ENCODE measurements at places on chromosomes 4 and X.

GRCh38 chr4:164210377-164210776 lies 543.6 kb upstream of the SMIM31 start:
- no peak for DNase-seq

DNA sequence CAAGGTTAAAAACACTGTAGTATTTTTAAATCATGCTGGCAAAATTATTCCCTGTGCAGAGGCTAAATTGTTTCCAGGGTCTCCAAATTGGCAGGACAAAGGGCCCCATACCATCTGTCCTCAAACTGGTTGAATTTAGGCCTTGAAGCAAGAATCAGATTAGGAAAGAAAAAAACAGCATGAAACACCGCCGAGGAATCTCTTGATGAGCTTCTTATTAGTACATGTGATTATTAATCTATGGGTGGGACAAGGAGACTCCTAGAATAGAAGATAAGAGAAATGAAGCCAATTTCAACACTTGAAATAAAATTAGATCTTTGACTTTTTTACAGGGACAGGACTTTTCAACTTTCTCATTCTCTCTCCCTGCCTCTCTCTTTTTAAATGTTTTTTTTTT lies 7.1 kb upstream of the CLNK start:
- DNase-seq: no peak

GRCh38 chr4:37821953-37822605 lies 4.4 kb upstream of the PGM2 start:
- no peak for DNase-seq

DNA sequence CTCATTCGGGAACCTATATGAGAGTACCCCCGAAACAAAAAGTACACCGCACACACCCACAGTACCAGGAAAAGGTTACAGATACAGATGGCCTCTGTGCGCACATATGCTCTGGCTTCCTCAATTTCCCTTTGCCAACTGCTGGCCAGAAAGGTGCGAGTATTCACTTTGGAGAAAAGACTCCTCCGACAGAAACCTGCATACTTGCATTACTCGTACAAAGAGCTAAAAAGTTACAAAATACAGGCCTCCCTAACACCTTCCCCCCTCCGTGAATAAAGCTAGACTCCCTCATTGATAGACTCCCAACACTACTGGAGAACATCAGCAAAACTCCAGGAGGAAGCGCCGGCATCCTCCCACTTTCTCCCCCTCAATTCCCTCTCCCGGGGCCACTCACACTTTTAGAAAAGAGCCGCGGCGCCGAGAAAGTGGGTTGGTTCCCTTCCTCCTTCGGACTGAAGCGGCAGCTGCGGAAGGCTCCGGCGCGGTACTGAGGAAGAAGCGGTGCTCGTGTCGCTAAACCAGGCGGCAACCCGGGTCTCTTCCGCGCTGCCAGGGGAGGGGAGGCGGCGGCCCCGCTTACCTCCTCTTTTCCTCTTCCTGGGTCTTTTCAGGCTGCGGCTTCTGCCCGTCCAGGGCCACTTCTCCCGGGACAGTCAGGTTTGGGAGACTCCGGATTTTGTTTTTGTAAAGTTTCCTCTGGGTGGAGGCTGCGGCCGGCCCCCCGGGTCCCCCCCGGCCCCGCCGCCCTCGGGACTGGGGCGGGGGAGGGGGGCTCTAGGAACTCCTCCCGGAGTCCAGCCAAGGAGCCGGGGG lies 1.1 kb downstream of the FBXW7 start:
- no peak for DNase-seq

GRCh38 chrX:40267334-40268187 lies 169.8 kb upstream of the BCOR start:
- DNase-seq: no peak

- no peak for DNase-seq
These were observed 36.5 kb downstream of the ACOX3 start for GRCh38 chr4:8403976-8404375.

DNA sequence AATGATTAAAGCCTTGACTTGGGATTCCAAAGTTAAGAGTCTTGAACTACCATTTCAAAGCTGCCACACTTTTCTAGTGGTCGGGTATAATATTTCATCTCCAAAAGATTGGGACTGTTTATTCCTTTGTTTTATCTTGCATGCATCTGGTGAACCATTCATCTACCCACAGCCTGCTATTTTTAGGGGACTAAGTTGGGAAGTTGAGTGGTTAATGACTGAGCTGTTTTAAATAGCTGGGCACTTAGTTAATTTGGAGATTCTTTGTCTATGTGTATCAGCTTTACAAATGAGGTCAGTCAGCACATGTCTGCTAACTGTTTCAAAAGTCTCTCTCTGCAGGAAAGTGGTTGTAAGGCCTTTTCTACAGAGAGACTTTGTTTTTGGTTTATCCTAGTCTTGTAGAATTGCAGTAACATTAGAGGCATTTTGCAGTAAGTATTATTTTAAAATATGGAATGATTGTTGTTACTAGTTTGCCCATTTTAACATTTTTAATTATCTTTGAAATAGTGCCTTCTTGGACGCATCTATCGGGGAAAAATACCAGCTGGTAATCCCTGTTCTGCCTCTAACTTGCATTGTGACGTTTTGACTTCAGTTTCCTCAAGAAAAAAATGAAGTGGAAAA lies 8.2 kb downstream of the BMP2K start:
- no peak for DNase-seq

DNA sequence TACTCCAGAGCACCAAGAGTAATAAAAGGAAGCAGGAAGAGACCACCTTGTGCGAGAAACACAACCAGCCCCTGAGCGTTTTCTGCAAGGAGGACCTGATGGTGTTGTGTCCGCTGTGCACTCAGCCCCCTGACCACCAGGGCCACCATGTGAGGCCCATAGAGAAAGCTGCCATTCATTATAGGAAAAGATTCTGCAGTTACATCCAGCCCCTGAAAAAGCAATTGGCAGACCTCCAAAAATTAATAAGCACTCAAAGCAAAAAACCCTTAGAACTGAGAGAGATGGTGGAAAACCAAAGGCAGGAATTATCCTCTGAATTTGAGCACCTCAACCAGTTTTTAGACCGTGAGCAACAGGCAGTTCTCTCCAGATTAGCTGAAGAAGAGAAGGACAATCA lies 5.7 kb downstream of the TRIM75 start:
- no peak for DNase-seq

- DNase-seq: no peak
These were observed 210.5 kb upstream of the DIAPH2 start for GRCh38 chrX:96474029-96474740.

- no peak for DNase-seq
These were observed 41.1 kb downstream of the AFF2 start for GRCh38 chrX:148541584-148541940.

GRCh38 chrX:1477801-1478458 lies 25.2 kb upstream of the ASMTL start:
- DNase-seq: no peak

DNA sequence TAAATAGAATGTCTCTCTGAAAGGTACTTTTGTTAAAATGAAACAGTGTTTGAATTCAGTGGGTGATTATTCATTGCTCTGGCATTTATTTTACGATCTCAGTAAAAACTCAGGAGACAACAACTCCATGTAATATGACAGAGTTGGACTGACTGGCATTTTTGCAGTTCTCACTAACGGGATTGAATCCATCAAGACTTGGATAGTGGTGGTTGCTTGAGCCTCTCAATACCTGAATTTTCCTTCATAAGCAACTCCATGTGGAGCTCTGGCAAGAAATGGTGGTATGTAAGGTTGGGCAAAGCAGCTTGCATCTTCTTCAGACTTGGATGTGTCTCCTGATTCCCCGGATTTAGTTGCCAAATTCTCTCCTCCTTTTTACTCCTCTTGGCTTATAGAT lies 72.7 kb downstream of the FRMPD4 start:
- no peak for DNase-seq

GRCh38 chr4:189162073-189162789 lies 778.4 kb upstream of the FRG1 start:
- no peak for DNase-seq

DNA sequence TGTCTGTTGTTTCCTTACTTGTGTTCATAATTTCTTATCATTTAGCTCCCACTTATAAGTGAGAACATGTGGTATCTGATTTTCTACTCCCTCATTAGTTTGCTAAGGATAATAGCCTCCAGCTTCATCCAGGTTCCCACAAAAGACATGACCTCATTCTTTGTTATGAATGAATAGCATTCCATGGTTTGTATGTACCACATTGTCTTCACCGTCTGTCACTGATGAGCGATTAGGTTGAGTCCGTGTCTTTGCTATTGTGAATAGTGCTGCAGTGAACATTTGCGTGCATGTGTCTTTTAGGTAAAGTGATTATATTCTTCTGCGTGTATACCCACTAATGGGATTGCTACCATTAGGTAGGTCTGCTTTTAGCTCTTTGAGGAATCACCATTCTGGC lies 624.3 kb upstream of the EPHA5 start:
- no peak for DNase-seq

DNA sequence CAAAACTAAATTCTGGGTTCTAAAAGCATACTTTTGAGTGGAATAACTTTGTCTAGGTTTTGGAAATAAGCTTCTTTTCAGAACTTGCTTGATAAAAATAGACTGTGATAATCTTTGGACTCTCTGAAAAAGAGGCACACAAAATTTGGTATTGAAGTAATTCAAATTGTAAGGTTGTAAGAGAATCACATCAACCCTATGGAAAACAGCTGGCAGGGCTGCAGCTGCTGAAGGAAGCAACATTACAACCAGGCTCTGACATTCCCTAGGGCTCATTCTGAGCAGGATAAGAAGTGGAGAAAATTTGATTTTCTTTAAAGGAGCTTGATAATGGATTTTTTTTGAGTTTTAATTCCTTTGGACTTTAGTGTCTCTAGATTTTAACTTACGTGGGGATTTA lies 147.6 kb downstream of the FSTL5 start:
- no peak for DNase-seq

DNA sequence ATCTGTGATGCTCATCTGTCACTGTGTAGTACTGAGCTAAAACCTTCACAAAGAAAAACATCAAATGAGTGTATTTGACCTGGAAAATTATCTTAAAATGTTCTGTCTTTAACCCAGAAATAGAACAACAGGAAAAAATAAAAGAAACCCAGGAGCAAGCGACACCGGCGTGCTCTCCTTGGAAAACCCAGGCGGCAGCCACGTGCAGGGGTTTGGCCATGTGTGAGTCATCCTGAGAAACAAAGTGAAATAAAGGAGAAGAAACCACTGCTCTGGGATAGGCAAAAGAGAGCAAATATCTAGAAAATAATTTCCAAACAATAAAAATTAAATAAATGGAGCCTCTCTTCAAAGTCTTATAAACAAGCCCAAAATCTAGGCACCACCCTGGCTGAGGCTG lies 20.0 kb upstream of the TMEM128 start:
- no peak for DNase-seq

- DNase-seq: no peak
These were observed 150.0 kb upstream of the HPGD start for GRCh38 chr4:174672276-174672675.

DNA sequence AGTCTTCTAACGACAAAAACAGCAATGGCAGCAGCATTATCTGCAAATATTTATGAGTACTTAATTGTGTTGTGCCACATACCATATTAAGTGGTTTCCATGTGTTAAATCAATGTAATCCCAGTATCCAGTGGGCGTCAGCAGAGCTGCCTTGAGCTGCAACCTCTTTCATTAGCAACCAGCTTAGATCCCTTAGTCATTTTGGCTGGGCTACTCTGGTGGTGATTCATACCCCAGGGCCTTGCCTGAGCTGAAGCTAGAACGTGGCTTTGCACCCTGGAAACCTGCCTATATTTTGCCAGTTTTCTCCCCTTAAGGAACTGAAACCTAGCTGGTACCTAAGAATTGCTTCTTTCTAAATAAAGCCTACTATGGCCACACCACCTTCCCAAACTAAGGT lies 474.3 kb upstream of the FTHL17 start:
- no peak for DNase-seq

DNA sequence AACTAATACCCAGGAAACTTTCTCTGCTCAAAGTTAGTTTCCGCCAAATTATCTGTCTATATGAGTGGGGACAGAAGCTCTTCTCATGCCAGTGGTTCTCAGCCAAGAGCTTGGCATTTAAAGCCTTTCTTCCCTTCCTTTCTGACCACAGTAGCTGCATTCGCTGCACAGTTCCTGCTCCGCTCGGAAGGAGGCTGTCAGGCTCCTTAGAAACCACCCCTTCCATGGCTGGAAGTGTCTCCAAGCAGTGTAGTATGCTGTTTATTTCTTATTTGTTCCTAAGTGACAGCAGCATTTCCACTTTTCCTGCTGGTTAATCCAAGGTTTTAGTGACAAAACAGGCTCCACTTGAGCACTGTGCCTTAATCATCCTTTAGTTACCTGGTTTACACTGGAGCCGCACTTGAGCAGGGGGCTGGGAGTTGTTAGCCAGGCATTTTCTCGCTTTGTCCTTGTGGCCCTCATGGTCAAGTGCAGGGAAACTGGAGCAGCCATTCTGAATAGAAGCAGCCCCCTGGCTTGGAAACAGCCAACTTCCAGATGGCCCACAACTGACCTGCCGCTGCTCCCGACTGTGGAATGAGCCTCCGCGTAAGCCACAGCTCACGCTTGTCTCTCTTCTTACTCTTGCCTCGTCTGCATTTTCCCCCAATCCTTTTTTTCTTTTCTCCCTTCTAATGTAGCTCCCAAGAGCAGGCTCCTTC lies 739.4 kb upstream of the TENM3 start:
- no peak for DNase-seq

DNA sequence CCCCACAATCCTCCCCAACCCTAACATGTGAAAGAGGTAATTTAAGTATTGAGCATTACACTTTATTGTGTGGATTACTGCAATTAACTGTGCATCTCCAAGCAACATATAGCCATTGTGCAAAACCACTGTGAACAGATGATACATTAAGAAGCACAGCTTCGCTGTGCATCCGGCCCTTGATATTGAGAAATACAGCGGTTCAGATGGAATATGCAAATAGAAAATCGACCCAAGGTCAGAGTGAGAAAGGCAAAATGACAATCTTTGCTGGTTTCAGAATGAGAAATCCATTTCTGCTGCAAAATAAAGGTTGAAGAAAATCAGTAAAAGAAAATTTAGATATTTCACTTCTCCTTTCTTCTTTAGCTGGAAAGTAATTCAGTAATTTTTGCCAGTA lies 805.9 kb upstream of the GRID2 start:
- DNase-seq: no peak

GRCh38 chr4:32607978-32608377 lies 1887.8 kb downstream of the PCDH7 start:
- DNase-seq: no peak

DNA sequence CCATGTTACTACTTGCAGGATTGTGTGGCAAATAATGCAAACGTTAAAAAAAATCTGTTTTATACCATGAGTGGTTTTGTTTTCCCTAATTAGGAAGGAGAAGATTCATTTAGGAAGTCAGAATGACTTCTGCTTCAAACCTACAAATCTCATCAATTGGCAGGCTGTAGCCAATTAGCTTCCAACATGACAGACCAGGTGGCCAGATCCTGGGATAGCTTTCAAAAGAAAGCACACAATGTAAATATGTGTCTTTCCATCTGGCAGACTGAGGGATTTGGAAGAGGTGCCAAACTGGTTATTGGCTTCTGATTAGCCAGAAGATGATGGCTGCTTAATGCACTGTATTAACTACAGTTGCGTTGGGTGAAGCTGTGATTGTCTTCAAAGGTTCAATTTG lies 432.8 kb downstream of the ANKRD50 start:
- no peak for DNase-seq
